ENCODE measurements at places on chromosomes 5 and 9. TPM values are rescaled to one million over a fixed set of nuclear protein-coding genes. Genes with fewer than 3 reads are reported as not detected.

GRCh38 chr5:132464156-132464939, 26.2 kb downstream of the IRF1 start:
- H3K27me3 ChIP-seq = no peaks in the 10 kb centered on the region
- peak; percentile 68 for DNase-seq
- peak overlapping the region; percentile 25 for H3K27ac ChIP-seq
- peaks cover 73% of the 10 kb centered on the region for H3K4me1 ChIP-seq
- peaks cover 28% of the 10 kb centered on the region for H3K36me3 ChIP-seq
- peak overlapping the region; percentile 48 for H3K4me3 ChIP-seq

DNA sequence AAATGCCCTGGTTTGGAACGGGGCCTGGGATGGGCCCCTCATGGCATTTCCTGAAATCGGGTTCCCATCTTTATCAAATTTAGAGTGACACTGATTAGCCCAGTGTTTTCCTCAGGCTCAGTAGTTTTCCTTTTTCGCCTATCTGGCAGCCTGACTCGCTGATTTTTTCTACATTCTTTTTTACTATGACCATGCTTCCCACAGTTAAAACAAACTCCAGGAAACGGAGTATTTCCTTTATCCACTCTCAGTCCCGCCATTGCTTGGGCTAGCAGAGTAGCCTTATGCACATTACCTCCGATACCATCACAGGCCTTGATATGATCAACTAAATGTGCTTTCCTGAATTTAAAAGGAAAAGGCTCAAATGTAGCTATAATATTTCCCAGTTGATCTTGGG, 5.5 kb downstream of the OR1Q1 start:
- H3K27ac ChIP-seq = no peak overlapping the region
- peaks cover 13% of the 10 kb centered on the region for H3K27me3 ChIP-seq
- H3K36me3 ChIP-seq = no peaks in the 10 kb centered on the region
- no peak overlapping the region for H3K4me3 ChIP-seq
- no peaks in the 10 kb centered on the region for H3K4me1 ChIP-seq

DNA sequence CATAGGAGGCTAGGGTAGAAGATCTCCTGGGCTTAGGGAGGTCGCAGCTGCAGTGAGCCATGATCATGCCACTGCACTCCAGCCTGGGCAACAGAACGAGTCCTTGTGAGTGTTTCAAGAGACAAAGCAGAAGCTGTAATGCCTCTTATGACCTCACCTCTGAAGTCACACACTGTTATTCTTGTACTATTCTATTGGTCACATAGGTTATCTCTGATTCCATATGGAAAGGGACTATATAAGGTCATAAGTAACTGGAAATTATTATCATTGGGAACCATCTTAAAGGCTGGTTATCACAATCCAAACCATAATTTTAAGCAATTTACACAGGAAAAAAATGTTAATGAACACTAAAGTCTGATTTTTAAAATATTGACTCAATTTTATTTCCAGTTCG, 17.9 kb upstream of the AFF4 start:
- no peaks in the 10 kb centered on the region for H3K27me3 ChIP-seq
- no peak overlapping the region for H3K27ac ChIP-seq
- no peaks in the 10 kb centered on the region for H3K4me1 ChIP-seq
- no peak overlapping the region for H3K4me3 ChIP-seq

DNA sequence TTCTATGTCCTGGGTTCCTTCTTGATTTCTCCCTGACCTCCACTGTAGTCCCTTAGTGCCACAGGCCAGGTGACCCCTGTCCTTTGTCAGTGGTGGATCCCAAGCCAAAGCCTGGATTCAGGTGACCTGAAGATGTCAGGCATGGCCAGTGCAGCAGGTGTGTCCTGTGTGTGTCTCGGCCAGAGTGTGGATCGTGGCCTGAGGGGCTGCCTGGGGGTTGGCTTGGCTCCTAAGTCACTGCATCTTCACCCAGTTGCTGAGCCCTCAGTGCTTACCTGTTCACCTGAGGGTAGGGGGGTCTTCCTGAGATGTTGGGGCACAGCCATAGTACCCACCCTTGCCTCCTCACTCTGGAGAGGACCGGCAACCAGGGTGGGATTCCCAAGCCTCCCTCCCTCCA, 61.8 kb upstream of the PITX1 start:
- no peaks in the 10 kb centered on the region for H3K4me1 ChIP-seq
- no peak for DNase-seq
- no peak overlapping the region for H3K4me3 ChIP-seq
- no peaks in the 10 kb centered on the region for H3K36me3 ChIP-seq

DNA sequence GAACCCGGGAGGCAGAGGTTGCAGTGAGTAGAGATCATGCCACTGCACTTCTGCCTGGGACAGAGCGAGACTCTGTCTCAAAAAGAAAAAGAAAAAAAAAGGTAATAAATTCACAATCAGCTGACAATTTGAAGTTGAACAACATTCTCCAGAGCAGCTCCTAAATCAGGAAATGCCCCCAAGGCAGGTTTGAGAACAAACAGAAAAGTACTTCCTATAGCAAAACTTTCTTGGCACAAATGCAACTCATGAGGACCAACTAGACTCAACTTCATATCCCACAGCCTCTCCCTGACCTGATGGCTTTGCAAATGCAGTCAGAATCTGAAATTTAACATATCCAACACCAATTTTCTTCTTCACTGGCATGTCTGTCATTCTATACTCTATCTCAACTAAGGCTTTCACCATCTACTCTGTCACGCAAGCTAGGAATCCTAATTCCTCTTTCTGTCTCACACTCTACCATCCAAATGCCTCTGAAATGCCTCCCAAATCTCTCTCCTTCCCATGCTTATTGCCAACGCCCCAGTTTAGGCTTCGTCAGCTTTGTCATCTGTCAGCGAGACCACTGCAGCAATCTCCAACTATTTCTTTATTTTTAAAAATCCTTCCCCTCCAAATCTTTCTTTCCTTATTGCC, 113.3 kb downstream of the MAPKAP1 start:
- H3K27ac ChIP-seq = no peak overlapping the region
- H3K36me3 ChIP-seq = peaks cover 9% of the 10 kb centered on the region
- H3K4me1 ChIP-seq = peaks cover 21% of the 10 kb centered on the region
- DNase-seq = no peak

GRCh38 chr5:169569513-169569912, 14.1 kb upstream of the SPDL1 start:
- H3K4me3 ChIP-seq = no peak overlapping the region
- H3K27me3 ChIP-seq = peaks cover 30% of the 10 kb centered on the region
- no peak overlapping the region for H3K27ac ChIP-seq

- H3K36me3 ChIP-seq = peaks cover 2% of the 10 kb centered on the region
- DNase-seq = no peak
- peak overlapping the region; percentile 35 for H3K4me3 ChIP-seq
- H3K27ac ChIP-seq = peak overlapping the region; percentile 68
- H3K4me1 ChIP-seq = peaks cover 78% of the 10 kb centered on the region
- no peaks in the 10 kb centered on the region for H3K27me3 ChIP-seq
These were observed 16.3 kb downstream of the KLF9 start for GRCh38 chr9:70398145-70398556.

The PTGDS gene
- total RNA-seq = not detected

The ENHO gene
- total RNA-seq = 0.27 TPM

The ISL1 gene
- total RNA-seq = not detected

The SH3PXD2B gene
- 1.3 TPM for total RNA-seq

The LEAP2 gene
- 1.8 TPM for total RNA-seq
